ENCODE measurements at places on chromosomes 5 and 9. TPM values are rescaled to one million over a fixed set of nuclear protein-coding genes. Genes with fewer than 3 reads are reported as not detected.

CBY3 gene
- 0.61 TPM for polyA plus RNA-seq

DNA sequence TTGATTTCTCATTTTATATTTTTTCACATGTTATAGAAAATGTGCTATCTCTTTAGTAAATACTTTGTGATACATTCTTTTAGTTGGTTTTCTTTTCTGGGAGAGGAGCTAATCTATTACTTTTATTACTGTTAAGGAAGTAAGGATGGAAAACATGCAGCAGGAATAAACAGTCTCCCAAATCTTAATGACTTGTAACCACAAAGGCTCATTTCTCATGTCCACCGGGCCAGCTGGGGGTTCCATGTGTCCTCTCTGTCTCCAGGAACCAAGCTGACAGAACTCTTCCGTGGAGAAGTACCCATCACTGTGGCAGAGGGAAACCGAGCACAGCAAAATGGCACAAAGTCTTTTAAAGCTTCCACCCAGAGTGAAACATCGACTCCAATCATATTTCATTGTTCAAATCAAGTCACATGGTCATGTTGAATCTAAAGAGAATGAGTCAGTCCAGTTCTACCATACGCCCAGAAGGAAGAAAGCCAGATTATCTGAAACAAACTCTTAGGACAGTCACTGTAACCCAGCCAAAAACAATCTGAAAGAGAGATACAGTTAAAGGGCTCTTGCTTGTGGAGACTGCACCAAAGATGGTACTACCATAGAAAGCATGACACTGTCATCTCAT, 97.1 kb upstream of the CDH6 start:
- no peak for DNase-seq

DNA sequence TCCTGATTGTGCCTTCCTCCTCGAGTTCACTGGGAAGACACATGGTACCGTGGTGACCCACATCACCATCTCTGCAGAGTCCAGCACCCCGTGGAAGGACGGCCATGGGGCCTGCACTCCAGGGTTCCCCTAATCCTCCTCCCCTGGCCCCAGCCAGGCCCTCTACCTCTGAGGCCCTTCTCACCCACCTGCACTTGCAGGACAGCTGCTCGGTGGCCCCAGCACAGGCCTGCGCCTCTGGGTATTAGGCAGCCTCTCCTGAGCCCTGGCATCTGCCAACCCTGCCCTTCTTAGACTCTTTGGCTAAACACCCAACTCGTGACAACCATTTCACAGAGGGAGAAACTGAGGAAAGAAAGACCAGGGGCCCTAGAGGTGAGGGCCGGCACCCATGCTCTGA, 28.9 kb upstream of the CPLX2 start:
- no peak for DNase-seq

DNA sequence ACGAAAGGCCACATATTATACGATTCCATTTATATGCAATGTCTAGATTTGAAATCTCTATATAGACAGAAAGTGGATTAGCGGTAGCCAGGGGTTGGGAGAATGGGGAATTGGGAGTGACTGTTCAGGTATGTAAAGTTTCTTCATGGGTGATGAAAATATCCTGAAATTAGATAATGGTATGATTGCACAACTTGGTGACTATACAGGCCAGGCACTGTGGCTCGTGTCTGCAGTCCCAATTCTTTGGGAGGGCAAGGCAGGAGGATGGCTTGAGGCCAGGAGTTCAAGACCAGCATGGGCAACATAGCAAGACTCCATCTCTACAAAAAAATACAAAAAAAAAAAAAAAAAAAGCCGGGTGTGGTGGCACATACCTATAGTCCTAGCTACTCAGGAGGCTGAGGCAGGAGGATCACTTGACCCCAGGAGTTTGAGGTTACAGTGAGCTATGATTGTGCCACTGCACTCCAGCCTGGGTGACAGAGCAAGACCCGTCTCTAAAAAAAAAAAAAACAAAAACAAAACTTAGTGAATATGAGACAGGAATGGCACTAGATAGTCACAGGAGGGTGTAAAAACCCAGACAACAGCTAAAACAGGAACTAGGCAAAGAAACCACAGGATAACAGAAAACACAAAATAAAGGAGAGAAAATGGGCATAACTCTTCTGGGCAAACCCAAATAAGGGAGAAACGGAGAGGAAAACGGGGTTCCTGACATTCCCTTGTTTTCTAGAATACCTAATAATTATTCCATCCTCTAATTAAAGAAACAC, 72.1 kb upstream of the ZNF618 start:
- DNase-seq = no peak

DNA sequence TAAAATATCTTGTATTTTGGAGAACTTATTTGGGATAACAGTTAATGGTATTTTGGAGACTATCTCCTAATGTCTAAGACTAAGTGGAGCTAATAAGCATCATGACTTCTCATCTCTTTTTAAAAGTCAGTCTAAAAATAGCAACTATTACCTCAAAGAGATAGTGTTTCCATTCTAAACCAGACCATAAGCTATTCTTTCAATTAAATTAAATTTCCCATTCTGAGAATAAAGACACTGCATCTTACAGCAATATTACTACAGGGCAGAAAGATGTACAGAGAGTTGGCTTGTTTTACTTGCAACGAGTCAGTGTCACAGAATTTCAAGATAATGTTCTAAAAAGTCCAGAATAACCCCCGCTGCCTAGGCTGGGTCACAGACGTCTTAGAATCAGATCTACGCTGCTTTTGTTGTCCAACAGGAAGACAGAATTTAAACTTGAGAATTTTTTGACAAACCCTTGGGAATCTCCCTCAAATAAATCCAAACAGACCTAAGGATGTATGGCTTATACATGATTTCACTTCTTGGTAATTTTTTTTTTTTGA, 98.9 kb downstream of the USP20 start:
- DNase-seq = peak; percentile 24

DNA sequence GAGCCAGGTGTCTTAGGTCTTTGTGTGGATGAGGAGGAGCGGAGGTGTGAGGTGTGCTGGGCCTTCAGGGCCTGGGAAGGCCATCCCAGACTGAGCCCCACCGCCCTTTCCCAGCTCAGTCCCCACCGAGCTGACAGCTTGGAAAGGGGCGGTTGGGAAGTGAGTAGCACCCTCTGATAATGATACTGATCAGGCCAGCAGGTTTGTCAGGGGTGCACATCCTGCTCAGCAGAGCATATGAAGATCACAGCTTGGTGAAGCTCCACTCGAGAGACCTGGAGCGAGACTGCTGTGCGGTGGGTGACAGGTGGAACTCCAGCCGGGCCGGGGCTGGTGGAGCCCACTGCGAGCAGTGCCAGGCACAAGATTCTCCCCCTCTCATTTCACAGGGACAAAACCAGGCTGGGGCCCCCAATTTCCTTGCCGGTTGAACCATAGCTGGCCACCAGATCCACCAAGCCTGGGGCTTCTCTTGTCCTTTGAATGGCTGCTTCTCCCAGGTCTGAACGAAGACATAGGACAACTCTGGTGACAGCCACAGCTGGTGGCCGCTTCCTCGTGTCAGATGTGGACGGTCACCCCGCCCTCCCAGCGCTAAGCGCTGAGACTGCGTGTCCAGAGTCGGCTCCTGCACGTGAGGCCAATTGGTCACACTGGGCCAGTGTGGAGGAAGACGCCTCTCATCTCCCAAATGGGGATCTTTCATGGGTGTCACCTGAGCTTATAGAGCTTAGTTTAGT, 8.3 kb downstream of the QRFP start:
- no peak for DNase-seq

DNA sequence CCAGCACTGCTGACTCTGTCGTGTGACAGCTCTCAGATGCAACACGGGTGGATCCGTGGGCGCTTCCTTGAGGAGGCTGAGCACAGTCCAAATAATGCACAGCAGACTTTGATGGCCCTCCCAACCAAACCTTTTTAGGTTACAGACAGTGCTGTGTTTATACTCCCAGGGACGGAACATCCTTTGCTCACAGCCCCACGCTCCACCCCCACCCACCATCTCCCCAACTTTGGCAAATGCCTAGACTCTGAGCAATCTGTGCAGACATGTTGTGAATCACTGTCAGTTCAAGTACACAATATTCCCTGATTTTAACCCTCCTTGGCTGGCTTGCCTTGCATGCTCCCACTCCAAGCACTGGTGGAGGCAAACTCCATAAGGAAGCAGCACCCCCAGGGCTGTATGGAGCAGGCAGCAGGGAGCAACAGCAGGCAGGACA, 324.6 kb downstream of the MLLT3 start:
- DNase-seq = no peak

NOL8 gene
- 26.7 TPM for polyA plus RNA-seq

GRCh38 chr9:133128152-133128551, 7.1 kb upstream of the RALGDS start:
- no peak for DNase-seq

ZNF300 gene
- 8.8 TPM for polyA plus RNA-seq

CORO2A gene
- 0.37 TPM for polyA plus RNA-seq

RELL2 gene
- polyA plus RNA-seq = 0.12 TPM

- DNase-seq = no peak
Observed at GRCh38 chr5:123429993-123430392, 6.8 kb upstream of the CEP120 start.

GRCh38 chr5:159503236-159503635, 172.9 kb upstream of the IL12B start:
- DNase-seq = no peak

DNA sequence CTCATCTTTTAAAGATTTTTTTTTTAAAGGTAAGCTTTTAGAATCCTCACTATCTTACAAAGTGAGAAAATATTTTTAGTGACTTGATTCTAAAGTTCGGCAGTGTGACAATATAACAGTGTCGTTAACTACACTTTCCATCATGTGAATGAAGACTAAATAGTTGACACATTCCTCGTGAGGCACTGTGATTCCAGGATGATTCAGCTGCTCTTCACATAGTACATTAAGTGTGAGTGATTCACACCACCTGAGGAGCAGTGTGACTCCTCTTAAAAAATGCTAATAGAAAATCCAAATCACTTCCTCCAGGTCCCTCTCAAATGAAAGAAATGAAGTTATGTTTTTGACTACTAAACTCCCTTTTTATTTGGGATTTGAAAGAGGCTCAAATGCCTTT, 589.5 kb downstream of the GABRG2 start:
- DNase-seq = no peak

- DNase-seq = no peak
Observed at GRCh38 chr5:136538534-136538933, 173.2 kb upstream of the TRPC7 start.

DNA sequence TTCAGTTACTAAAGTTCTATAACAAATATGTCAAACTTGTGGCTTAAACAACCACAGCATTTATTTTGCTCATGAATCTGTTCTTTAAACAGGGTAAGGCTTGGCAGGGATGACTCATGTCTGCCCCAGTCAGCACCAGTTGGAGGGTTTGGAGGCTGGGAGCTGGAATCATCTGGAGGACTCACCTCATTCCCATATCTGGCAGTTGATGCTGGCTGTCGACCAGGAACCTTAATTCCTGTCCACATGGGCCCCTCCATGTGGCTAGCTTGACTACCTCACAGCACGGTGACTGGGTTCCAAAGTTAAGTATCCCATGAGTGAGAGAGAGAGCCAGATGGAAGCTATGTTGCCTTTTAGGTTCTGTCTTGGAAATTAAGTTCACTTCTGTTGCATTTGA, 13.8 kb upstream of the CCL28 start:
- DNase-seq = no peak

PAPPA gene
- polyA plus RNA-seq = 0.67 TPM

DNA sequence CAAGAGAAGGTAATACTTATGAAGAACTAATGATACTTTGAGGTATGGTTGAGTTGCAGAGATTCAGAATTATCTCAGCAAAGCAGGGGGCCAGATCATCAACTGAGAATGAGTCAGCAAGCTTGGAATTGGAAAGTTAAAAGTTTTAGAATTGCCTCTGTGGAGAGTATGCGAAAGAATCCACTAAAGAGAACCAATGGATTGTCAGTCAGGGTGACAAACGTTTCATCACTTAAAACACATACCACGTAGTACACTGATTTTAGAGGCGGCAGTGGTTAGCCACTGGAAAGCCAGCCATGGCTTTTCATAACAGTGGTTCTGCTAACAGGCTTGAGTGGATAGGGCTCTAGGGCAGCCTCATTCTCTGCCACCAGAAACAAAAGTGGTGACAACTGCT, 30.7 kb downstream of the AOPEP start:
- no peak for DNase-seq

UNC13B gene
- 24.1 TPM for polyA plus RNA-seq

FRMPD1 gene
- 19.2 TPM for polyA plus RNA-seq

GPR151 gene
- polyA plus RNA-seq = not detected

GRCh38 chr5:82910491-82910890, 166.7 kb downstream of the TMEM167A start:
- DNase-seq = no peak

- no peak for DNase-seq
Observed at GRCh38 chr5:81359108-81359507, 34.8 kb downstream of the ACOT12 start.

CFAP77 gene
- polyA plus RNA-seq = not detected

DNA sequence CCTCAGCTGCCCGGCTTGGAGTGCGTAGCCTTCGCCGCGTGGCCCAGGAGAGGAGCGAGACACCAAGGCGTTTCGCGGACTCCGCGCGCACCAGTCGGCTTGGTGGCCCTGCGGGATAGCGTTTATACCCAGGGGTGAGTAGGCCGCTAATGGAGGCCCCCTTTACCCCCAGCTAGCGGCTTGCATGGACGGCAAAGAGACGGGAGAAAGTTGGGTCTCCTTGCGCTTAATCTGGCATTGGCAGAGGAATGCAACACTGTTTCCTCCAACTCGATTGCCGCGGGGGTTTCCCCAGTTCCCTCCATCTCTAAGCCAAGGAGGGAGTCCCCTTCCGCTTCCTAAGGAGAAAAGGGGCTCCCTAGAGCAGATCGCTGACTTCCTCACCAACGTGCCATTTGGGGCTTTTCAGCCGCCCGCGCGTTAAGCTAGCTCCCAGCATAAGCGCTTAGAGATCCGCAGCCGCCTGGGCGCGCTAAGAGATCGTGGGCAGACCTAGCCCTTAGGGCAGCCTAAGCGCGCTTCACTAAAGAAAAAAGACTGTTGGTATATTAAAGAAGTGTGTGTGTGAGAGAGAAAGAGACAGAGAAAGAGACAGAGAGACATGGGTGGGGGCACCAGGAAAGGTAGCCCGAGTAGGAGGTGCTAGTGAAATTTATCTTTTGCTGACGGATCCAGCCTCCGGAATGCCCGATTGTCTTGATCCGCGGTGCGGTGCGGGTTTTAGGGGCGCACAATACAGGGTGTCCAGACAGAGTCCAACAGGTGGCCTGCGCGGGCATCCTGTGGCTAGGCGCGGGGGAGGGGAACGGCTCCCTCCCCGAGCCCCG, 597.9 kb upstream of the SGCD start:
- no peak for DNase-seq

GRCh38 chr5:57947181-57947580, 464.6 kb upstream of the ACTBL2 start:
- no peak for DNase-seq

SLCO6A1 gene
- polyA plus RNA-seq = 0.40 TPM

DNA sequence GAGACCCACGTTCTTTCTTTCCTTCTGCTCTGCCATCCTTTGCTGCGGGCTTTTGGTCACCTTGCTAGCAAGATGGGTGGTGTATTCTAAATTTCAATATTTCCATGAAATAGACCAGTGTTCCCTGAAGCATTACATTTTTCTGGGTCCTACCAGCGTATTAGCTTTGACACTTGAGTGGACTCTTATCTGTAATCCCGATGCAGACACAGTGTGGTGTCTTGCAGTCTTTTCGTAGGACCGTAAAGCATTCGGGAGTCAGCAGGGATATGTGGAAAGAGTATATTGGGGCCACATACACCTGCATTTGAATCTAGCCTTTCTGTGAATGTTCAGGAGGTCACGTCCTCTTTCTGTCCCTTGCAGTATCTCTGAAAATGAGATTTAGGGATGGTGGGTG, 124.7 kb upstream of the CPEB4 start:
- DNase-seq = no peak

GRCh38 chr5:75062925-75063531, 10.7 kb upstream of the GCNT4 start:
- DNase-seq = no peak
